ENCODE measurements at places on chromosomes 7 and 10.

GRCh38 chr7:30848121-30848855, 63.4 kb upstream of the AQP1 start:
- no peak for DNase-seq

GRCh38 chr7:143452495-143452894, 9.2 kb downstream of the TAS2R60 start:
- no peak for DNase-seq

DNA sequence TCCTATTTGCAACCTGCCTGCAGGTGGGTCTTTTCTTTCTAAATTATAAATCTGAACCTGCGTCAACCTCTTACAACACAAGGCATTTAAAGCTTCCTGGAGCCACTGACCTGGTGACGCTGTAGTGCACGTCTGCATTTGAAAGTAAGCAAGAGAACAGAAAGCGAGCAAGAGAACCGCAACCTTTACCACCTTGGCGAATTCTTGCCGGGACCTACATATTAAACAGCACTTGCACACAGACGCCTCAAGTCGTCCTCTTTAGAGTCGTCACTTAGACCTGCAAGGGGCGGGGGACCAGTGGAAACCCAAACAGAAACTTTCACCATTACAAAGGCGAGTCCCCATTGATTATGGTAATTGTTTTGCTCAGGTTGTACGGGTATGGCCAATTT, 9.5 kb downstream of the GLI3 start:
- DNase-seq: no peak

GRCh38 chr10:38102880-38103279, 8.7 kb downstream of the ZNF37A start:
- DNase-seq: no peak

DNA sequence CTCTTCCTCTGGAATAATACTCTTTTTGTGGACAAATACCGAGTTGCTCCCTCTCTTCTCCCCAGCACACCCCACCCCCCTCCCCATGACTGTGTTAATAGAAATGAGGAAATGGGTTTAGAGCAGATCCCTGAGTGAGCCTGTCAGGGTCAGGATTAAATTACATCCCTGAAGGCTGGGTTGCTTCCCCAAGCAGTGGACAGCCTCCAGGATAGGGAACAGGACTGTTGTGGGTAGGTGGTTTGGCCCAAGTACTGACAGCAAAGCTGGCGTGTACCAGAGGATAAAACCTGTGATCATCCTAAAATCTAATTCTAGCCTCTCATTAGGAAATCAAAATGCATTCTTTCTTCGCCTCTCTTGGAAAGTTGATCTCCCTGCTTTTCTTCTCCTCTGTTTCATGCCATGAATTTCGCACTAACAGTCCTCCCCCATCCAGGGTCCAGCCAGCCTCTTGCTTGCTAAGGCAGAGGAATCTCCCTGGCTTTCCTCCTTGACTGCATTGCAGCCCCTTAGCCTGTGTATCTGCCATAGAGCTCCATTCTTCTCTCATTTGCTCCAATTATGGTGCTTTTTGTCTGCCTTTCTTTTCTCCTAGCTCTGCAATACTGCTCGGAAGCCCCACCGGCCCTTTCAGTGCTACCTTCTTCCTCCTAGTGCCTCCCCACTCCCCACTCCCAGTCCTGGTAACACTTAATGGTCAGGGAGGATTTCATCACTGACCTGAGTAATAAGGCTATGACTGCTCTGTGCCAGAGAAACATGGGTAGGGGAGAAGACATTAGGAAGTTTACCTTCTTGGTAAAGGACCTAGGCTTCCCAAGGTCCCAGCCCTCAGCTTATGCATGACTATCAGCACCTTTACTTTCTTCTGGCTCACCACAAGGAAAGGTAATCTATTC, 8.4 kb downstream of the LRRC4 start:
- DNase-seq: no peak

GRCh38 chr7:131249003-131249402, 78.7 kb upstream of the MKLN1 start:
- DNase-seq: no peak

DNA sequence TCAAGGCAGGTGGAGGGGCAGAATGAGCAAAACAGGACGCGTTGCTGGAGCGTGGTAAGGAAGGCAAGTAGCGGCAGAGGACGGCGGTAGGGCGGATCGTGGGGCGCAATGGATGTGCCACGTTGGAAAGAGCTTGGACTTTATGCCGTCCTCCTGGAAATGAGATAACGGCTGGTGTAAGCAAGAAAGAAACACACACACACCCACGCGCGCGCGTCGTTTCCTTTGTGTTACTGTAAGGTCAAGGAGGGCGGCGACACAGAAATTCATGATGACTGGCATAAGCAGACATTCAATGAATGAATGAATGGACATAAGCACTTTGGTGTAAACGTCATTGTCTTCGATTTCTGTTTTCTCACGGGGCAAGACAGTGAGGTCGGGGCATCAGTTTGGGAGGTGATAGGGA, 683 bp upstream of the ENTPD7 start:
- peak; percentile 58 for DNase-seq

- DNase-seq: no peak
Measured at GRCh38 chr10:58746474-58747185, 234.0 kb downstream of the BICC1 start.

GRCh38 chr7:1899196-1899595, 229.1 kb downstream of the ELFN1 start:
- no peak for DNase-seq

- no peak for DNase-seq
Measured at GRCh38 chr7:125924037-125924436, 994.4 kb upstream of the POT1 start.

DNA sequence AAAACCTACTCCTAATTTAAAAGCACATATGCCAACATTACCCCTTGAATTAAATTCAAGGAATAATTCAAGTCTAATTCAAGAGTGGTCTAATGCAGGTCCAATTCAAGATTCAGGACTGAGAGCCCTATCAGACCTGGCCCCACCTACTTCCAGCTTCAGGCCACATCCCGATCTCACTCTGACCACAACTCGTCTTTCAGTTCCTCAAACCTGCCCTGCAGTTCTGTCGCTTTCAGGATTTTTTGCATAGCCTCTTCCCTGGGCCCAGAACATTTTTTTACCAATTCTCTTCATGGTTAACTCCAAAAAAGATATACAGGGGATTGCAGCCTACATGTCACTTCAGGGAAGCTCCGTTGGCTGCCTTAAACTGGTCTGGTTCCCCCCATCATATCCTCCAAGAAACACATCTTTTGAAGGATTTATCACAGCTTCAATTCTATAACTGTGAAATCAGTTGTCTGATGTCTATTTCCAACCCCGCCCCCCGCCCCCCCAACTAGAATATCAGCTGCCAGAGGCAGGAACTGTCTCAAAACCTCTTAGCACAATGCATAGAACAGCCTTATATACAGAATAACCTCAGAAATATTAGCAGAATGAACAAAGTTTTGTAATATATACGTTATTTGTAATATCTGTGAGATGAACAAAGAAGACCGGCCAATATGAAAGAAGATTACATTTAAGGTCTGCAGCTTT, 20.8 kb downstream of the CCDC6 start:
- no peak for DNase-seq

GRCh38 chr10:13840036-13840435, 253.3 kb downstream of the PRPF18 start:
- no peak for DNase-seq

DNA sequence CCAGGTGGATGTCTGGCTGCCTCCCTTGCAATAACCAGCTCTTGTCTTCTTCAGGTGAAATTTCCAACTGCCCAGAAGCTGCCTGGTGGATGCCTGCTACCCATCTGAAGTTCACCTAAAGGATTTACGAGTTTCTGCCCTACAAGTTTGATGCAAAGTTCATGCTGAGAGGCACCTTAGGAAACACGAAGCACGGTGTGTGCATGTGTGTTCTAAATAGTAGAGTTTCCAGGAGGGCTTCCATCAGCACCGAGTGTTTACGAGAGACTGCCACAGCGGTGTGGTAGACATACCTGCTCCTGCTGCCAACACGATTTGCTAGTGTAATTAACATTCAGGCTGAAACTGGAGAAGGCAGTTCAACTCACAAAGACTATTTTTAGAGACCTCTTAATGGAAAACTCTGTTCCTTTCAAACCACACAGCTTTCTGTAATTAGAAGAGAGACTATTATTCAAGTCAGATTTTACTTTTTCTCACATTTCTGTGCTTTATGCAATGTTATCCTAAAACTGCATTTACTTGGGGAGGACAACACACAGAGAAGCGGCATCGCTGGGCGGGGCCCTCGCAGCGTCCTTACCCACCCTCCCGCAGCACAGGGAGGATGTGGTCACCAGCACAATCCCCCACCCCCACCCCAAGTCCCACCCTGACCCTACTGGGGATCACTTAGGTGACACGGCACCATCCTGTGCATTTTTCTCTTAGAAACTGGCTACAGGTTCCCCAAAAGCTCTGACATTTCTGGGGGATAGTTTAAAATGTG, 15.5 kb upstream of the CPXM2 start:
- DNase-seq: no peak

- no peak for DNase-seq
Measured at GRCh38 chr10:100696477-100696901, 48.9 kb upstream of the PAX2 start.

- no peak for DNase-seq
Measured at GRCh38 chr7:74101061-74101681, 17.6 kb downstream of the LIMK1 start.

DNA sequence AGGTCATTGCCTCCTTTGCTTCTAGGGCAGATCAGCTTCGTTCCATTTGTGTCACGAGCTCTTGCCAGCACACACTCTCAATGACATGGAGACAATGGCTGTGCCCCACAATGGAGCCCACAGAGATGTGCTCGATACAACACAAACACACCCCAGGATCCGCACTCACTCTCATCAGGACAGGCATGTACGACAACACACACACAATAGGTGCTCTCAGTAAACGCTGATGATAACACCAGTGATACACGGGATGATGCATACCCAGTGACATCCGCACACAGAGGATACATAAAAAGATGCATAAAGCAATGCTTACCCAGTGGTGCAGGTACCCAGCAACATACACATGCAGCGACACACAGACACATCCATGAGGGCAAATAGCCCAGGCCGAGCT, 61.2 kb upstream of the LBX1 start:
- DNase-seq: no peak

GRCh38 chr10:13795653-13796555, 209.1 kb downstream of the PRPF18 start:
- DNase-seq: no peak

- DNase-seq: no peak
Measured at GRCh38 chr10:35136263-35136815, 9.7 kb downstream of the CREM start.

DNA sequence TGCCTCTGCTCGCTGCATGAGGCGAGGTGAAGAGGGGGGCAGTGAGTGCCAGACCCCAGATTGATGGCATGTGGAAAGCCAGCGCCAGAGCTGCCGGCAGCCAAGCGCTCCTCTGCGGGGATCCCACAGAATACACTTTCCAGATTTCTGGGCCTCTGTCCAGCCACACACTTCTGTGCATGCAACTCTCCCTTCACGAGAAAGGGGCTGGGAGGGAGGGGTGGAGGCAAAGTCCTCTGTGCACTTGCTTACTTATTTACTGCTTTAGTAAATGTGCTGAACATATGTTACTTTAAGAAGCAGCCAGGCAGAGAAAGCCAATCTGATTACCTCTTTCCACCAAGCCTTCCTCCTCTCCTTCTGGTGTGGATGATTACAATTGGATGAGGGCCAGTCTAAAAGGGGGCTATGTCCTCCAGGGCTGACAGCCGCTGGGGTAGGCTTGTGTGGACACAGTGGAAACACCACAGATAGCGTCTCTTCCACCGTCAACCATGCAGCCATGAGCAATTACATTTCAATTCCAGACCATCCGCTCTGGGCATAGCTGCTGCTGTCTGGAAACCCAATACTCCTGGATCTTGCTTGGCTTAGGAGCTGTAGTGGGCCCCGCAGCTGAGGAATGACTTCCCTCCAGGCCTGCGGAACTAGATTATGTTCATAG, 322.8 kb upstream of the ANKRD30A start:
- no peak for DNase-seq

GRCh38 chr7:142787783-142788182, 17.0 kb downstream of the PRSS2 start:
- DNase-seq: no peak

DNA sequence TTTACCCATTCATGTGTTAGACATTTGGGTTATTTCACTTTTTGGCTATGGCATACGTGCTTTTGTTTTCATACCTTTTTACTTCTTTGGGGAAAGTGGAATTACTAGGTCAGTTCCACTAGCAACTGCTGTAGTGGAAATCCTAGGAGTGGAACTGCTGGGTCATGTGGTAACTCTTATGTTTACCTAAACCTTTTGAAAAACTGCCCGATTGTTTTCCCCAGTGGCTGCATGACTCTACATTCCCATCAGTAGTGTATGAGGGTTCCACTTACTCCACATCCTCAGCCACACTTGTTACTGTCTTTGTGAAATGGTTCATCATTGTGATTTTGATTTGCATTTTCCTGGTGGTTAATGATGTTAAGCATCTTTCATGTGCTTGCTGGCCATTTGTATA, 82.3 kb downstream of the TAX1BP1 start:
- DNase-seq: no peak

DNA sequence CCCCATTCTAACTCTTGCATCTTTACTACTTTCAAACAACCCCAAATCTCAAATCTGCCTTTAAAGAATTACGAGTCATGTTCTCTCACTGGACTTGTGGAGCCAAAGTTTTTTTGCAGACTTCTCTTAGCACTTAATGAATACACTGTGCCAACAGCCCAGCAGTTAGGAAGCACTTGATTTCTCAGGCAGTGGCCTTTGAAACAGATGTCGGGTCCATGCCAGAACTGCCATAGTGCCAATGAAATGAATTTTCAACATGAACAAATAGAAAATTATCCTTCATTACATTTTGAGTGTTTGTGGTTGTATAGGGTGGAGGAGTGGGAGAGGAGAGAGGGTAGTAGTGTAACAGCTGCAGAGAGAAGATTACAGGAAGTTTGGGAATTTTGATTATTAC, 5.9 kb downstream of the BORCS7 start:
- DNase-seq: no peak

DNA sequence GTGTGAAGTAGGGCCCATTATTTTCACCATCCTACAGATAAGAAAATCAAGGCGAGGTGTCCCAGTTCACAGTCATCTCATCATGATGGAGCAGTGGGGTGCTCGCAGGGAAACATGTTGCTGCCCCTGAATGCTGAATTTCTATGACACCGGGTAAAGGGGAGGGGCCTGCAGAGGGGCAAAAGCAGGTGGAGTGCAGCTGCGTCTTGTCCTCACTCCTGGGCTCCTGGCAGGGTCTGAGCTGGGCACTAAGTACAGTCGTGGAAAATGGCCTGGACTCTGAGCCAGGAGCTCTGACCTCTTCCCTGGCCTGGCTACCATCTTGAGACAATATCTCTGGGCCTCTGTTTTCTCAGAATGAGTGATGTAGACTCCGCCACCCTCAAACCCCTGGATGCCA, 253.1 kb upstream of the PITRM1 start:
- no peak for DNase-seq

Measured in stimulated activated CD4-positive, alpha-beta T cell treated with anti-CD3 and anti-CD28 coated beads, Interleukin-2, amount 100 ng/mL, for 48 hours (primary cell).